ENCODE measurements at places on chromosomes 16 and 17. TPM values are rescaled to one million over a fixed set of nuclear protein-coding genes. Genes with fewer than 3 reads are reported as not detected.

DNA sequence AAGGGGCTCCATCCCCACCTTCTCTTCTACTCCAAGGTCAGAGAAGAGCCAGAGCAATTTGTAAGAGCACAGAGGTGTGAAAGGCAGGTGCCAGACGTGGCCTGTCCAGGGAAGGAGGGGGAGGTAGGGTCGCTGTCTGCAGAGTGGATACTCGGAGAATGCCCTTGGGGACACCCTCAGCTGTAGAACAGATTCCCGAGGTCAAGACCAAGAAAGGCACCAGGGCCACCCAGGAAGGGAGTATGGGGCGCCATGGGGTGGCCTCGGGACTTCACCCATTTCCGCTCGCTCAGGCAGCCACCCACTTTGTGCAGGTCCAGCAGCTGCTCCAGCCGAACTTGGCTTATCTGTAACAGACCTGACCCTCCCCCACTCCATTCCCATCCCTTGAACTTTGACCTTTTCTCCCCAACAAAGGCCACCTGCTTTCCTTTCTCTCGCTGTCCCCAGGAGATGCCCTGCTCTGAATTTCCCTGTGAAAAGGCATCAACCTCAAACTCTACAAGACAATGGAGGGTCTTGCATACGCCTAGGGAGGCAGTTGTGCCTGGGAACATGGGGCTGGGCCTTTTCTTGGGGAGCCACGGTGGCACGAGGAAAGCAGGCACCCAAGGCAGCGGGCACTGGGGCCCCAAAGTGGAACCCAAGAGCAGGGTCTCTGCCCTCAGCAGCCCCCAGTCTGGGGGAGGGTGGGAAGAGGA is 11.3 kb upstream of the AXIN2 start:
- H3K27ac ChIP-seq, result no peak overlapping the region
- no peak overlapping the region for H3K4me3 ChIP-seq
- H3K36me3 ChIP-seq, result no peaks in the 10 kb centered on the region
- DNase-seq, result no peak
- no peaks in the 10 kb centered on the region for H3K4me1 ChIP-seq
- no peaks in the 10 kb centered on the region for H3K27me3 ChIP-seq

DNA sequence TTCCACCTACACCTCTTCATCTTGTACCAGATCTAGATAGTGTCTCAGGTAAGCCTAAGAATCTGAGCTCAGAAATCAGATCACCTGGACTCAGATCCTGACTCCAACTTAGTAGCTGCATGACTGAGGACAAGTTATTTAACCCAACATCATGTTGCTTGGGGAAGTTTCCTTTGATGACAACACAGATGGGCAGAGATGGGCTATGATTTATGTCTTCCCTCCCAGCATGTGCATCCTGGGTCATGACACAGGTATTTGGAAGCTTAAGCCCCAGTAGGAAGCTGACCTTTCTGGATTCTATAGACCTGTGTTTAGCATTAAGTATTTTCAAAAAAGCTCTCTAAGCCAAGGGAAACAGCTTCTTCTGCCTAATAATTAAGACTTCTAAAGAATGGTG is 12.4 kb upstream of the HEATR6 start:
- H3K4me1 ChIP-seq, result no peaks in the 10 kb centered on the region
- no peak overlapping the region for H3K27ac ChIP-seq
- no peaks in the 10 kb centered on the region for H3K27me3 ChIP-seq
- H3K4me3 ChIP-seq, result no peak overlapping the region

DNA sequence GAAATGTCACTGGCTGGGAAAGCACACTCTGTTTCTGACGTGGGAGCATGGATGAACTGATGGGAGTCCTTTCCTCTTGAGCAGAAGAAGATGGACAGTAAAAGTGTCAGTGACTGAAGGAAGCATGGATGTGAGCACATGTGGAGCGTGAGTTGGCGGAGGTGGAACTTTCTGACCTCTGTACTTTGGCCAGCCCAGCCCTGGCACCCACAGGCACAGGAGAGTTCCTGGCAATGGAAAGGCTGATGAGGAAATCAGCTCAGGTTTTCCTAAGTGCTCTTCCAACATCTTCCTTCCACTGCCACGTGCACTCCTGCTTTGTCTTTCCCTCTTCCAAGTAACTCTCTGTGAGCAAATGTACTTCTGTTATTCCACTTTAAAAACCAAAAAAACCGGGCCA is 276.8 kb downstream of the NTN1 start:
- no peak for DNase-seq
- H3K4me3 ChIP-seq, result no peak overlapping the region
- H3K36me3 ChIP-seq, result no peaks in the 10 kb centered on the region
- H3K27ac ChIP-seq, result no peak overlapping the region
- H3K27me3 ChIP-seq, result no peaks in the 10 kb centered on the region

- no peak for DNase-seq
- H3K27me3 ChIP-seq, result no peaks in the 10 kb centered on the region
- peaks cover 59% of the 10 kb centered on the region for H3K36me3 ChIP-seq
- no peak overlapping the region for H3K27ac ChIP-seq
- peaks cover 24% of the 10 kb centered on the region for H3K4me1 ChIP-seq
Observed at GRCh38 chr16:84049403-84050060, 6.9 kb upstream of the SLC38A8 start.

DNA sequence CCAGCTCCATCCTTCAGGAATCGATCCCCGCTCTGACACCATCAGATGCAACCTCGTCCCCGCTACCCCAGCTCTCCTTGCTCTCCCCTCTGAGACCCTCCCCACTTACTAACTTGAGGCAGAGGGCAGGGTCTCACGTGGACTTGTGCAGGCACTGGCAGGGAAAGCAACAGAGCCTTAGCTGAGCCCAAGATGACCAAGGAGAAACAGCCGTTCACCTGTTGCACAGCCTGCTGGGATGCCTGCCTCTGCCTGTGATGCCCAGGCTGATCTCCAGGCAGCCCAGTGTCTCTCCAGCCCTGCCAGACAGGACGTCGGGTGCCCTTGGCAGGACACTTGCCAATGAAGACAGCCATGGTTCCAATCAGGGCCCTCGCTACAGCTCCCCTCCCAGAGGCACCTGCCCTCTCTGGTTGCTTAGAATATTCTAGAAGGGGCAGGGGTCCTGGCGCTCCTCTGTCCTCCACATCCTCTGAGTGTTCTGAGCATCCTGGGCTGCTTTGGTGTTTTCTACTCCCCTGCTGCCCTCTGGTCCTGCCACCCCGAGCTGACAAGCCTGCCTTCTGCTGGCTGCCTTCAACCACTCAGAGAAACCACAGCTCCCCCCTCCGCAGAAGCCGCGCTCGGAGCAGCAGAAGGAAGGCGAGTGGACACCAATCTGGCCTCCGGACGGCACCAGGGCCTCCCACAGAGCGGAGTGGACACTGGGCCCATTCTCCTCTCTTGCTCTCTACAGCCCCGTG is 6.7 kb downstream of the CEP295NL start:
- peaks cover 68% of the 10 kb centered on the region for H3K4me1 ChIP-seq
- no peak for DNase-seq
- H3K27ac ChIP-seq, result peak overlapping the region; percentile 48
- H3K36me3 ChIP-seq, result peaks cover 41% of the 10 kb centered on the region
- H3K4me3 ChIP-seq, result no peak overlapping the region
- no peaks in the 10 kb centered on the region for H3K27me3 ChIP-seq

GRCh38 chr17:72164158-72164739 is 43.4 kb downstream of the SOX9 start:
- no peak overlapping the region for H3K4me3 ChIP-seq
- DNase-seq, result no peak
- H3K27me3 ChIP-seq, result no peaks in the 10 kb centered on the region
- H3K4me1 ChIP-seq, result peaks cover 9% of the 10 kb centered on the region

- peaks cover 46% of the 10 kb centered on the region for H3K27me3 ChIP-seq
- H3K36me3 ChIP-seq, result no peaks in the 10 kb centered on the region
- no peaks in the 10 kb centered on the region for H3K4me1 ChIP-seq
- H3K27ac ChIP-seq, result no peak overlapping the region
- DNase-seq, result no peak
- H3K4me3 ChIP-seq, result no peak overlapping the region
Observed at GRCh38 chr16:3198334-3199072, 10.5 kb downstream of the OR1F1 start.

DNA sequence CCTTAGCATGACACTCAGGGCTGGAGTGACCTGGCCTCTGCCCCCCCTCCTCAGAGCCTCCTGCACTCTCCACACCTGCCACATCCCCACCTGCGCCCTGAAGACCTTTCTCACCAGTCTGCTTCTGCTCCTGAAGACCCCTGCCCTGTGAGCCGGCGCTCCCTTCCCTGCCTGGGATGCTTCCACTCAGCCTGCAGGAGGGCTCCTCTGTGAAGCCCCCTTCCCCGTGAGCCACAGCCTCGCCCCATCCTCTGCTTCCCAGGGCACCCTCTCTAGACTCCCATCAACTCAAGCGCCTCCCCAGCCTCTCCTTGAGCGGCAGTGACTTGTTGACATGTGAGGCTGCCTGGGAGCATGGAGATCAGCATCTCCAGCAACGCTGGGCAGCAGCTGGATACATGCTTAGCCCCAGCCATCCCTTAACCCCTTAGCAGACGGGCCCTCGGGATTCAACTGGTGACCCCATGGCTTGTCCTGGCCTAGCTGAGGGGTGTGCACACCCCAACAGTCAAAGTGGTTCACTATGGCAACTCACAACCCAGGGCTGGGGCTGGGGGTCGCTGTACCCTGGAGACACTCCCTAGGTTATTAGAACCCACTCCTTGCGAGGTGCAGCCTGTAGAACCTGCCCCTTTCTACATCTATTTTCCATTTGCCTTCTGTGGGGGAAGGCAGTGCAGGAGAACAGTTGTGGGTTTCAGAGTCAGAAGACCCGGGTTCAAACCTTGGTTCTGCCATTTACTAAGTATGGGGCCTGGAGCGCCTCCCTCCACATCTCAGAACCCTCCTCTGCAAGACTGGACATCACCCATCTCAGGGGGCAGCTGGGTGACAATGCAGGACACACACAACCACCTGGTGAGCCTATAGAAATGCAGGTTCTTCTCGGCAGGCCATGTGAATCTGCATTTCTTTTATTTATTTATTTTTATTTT is 21.5 kb downstream of the TMEM235 start:
- peaks cover 51% of the 10 kb centered on the region for H3K4me1 ChIP-seq
- DNase-seq, result no peak
- no peaks in the 10 kb centered on the region for H3K36me3 ChIP-seq
- no peak overlapping the region for H3K27ac ChIP-seq

The SLFN12L gene
- total RNA-seq, result 0.22 TPM

The WIPF2 gene
- total RNA-seq, result 10.7 TPM

The FAM20A gene
- 13.1 TPM for total RNA-seq

The ASGR2 gene
- not detected for total RNA-seq

The EVI2A gene
- 20.4 TPM for total RNA-seq

The PHLPP2 gene
- 12.7 TPM for total RNA-seq

The TP53TG3 gene
- total RNA-seq, result not detected

Data from spinal cord (tissue), 10 donors.